ENCODE measurements at places on chromosomes 4 and X.
A peak's percentile ranks its signal among the peaks of the same experiment; 100 is the strongest.

DNA sequence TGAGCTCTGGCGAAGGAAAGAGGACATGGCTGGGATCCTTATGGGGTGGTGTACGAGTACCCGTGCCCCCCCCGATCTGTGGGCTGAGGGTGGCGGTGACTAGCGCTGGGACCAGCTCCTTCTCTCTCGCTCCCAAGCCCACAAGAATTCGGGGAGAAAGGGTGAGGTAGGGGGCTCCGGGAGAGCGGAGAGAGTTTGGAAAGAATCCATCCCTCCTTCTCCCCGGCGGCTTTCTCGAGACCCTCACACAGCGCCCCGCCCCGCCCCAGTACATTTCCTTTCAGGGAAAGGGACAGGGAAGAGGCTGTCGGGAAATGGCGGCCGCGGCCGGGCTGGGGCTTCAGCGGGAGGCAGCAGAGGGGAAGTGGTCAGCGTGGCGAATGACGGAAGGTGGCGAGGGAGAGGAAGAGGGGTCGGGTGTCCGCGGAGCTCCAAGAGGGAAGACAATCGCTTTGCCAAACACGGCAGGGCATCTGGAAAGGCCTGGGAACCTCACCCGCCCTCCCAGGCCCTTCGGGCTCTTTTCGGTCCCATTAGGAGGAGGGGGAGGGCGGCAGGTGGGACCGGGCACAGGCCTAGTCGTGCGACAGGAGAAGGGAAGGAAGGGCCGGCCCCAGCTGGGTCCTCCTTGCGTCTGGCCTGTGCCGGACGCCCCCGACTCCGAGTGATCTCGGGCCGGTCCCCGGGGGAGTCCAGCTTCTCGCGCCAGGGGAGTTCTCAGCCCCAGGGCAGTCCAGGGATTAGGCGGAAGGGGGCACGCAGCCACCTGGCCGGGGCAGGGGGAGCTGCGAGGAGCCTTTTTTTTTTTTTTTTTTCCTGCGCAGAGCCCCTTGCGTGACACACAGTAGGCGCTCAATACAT is 10.2 kb downstream of the HNRNPH2 start:
- peak overlapping the region; percentile 92 for H3K4me3 ChIP-seq
- peaks cover 15% of the 10 kb centered on the region for H3K36me3 ChIP-seq
- peak; percentile 38 for DNase-seq
- peaks cover 24% of the 10 kb centered on the region for H3K4me1 ChIP-seq
- no peaks in the 10 kb centered on the region for H3K27me3 ChIP-seq
- H3K27ac ChIP-seq = peak overlapping the region; percentile 90

GRCh38 chr4:39025552-39026085 is 6.6 kb downstream of the TMEM156 start:
- H3K36me3 ChIP-seq = peaks cover 27% of the 10 kb centered on the region
- DNase-seq = no peak
- H3K4me1 ChIP-seq = peaks cover 22% of the 10 kb centered on the region
- H3K27ac ChIP-seq = peak overlapping the region; percentile 53
- no peak overlapping the region for H3K4me3 ChIP-seq
- no peaks in the 10 kb centered on the region for H3K27me3 ChIP-seq

GRCh38 chr4:129346036-129346435 is 250.1 kb downstream of the C4orf33 start:
- H3K36me3 ChIP-seq = no peaks in the 10 kb centered on the region
- peaks cover 19% of the 10 kb centered on the region for H3K27me3 ChIP-seq
- no peak overlapping the region for H3K4me3 ChIP-seq
- H3K4me1 ChIP-seq = no peaks in the 10 kb centered on the region

- peak overlapping the region; percentile 82 for H3K4me3 ChIP-seq
- peaks cover 93% of the 10 kb centered on the region for H3K36me3 ChIP-seq
- DNase-seq = no peak
- no peaks in the 10 kb centered on the region for H3K27me3 ChIP-seq
- peak overlapping the region; percentile 93 for H3K27ac ChIP-seq
These were observed 20.0 kb downstream of the RHOH start for GRCh38 chr4:40216622-40217366.

GRCh38 chr4:123133397-123134050 is 211.1 kb upstream of the NUDT6 start:
- no peak for DNase-seq
- no peak overlapping the region for H3K27ac ChIP-seq
- H3K27me3 ChIP-seq = no peaks in the 10 kb centered on the region

DNA sequence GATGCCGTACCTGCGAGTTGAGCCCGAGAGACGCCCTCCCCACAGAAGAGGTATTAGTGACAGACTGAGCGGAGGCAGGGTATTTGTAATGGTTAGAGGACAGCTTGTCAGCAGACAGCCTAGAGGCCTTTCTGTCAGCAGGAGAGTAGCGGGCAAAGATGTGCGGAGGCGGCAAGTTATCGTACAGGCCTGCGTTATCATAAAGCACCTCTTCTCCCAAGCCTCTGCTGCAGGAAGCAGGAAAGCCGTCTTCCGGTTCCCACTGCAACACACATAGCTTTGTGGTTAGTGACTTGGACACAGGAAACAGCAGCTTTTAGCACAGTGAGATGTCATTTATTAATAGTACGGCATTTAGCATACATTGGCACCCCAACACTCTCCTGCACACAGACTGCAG is 158.3 kb downstream of the AFAP1 start:
- peaks cover 16% of the 10 kb centered on the region for H3K36me3 ChIP-seq
- no peak overlapping the region for H3K4me3 ChIP-seq
- no peak for DNase-seq
- H3K4me1 ChIP-seq = peaks cover 25% of the 10 kb centered on the region
